A549 treated with Mapracorat at 1 μM for 4 hours (cell line): ENCODE measurements at places on chromosomes 13 and 19. TPM values are rescaled to one million over a fixed set of nuclear protein-coding genes. Genes with fewer than 3 reads are reported as not detected.

Gene NUDT15
- 25.3 to 27.6 TPM (median 27.1 TPM) in 5 replicates for total RNA-seq

Gene CCDC70
- total RNA-seq = not detected in 5 replicates

Gene KCNJ14
- 0.77 to 2.1 TPM (median 1.1 TPM) in 5 replicates for total RNA-seq

Gene IGSF23
- 0.19 to 0.66 TPM (median 0.43 TPM) in 5 replicates for total RNA-seq

Gene FXYD7
- total RNA-seq = 0.28 to 0.65 TPM (median 0.36 TPM) in 3 of 5 replicates, not detected in the others

Gene KLK14
- total RNA-seq = 0.20 to 0.55 TPM (median 0.43 TPM) in 5 replicates

Gene SIGLEC12
- not detected in 5 replicates for total RNA-seq

Gene HIF3A
- 0.05 to 0.12 TPM in 2 of 5 replicates, not detected in the others for total RNA-seq

Gene FFAR3
- total RNA-seq = 0.09 TPM in 1 of 5 replicates, not detected in the others

Gene DACH1
- not detected in 5 replicates for total RNA-seq

Gene CEACAM5
- 1.3 to 2.0 TPM (median 1.5 TPM) in 5 replicates for total RNA-seq

Gene LGI4
- total RNA-seq = 0.08 to 0.30 TPM (median 0.17 TPM) in 5 replicates
